ENCODE measurements at places on chromosomes 7 and 10. TPM values are rescaled to one million over a fixed set of nuclear protein-coding genes. Genes with fewer than 3 reads are reported as not detected.

The MYL10 gene
- total RNA-seq, result not detected

The PSD gene
- total RNA-seq, result 32.5 TPM

- H3K27ac ChIP-seq, result peak overlapping the region; percentile 94
- DNase-seq, result peak; percentile 81
- peak overlapping the region; percentile 74 for H3K4me3 ChIP-seq
- peaks cover 33% of the 10 kb centered on the region for H3K4me1 ChIP-seq
- H3K27me3 ChIP-seq, result no peaks in the 10 kb centered on the region
Measured at GRCh38 chr7:140673063-140673773, 473 bp downstream of the ADCK2 start.

GRCh38 chr7:50339990-50340500, 35.5 kb downstream of the IKZF1 start:
- no peaks in the 10 kb centered on the region for H3K27me3 ChIP-seq
- H3K36me3 ChIP-seq, result no peaks in the 10 kb centered on the region
- H3K4me3 ChIP-seq, result no peak overlapping the region
- no peaks in the 10 kb centered on the region for H3K4me1 ChIP-seq
- peak overlapping the region; percentile 14 for H3K27ac ChIP-seq

GRCh38 chr7:1950066-1950451, 280.0 kb downstream of the ELFN1 start:
- peaks cover 7% of the 10 kb centered on the region for H3K4me1 ChIP-seq
- no peaks in the 10 kb centered on the region for H3K27me3 ChIP-seq
- peaks cover 4% of the 10 kb centered on the region for H3K36me3 ChIP-seq

DNA sequence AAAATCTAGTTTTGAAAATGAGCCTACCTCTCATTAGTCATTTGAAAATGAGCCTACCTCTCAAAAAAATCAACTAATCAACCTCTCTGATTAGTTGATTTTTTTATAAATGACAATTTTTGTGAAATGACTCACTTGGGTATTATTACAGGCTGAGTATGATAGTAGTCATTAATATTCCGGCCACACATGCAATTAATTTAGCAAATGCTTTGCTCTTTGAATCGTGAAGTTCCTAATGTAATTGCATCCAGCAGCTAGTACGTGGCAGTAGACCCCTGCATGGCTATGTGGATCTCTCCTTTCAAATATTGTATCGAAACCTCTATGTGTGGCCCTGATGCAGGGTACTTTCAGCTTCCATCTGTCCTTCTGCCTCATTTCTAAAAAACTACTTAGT, 245.9 kb upstream of the PHYHIPL start:
- no peaks in the 10 kb centered on the region for H3K36me3 ChIP-seq
- H3K4me1 ChIP-seq, result no peaks in the 10 kb centered on the region
- no peaks in the 10 kb centered on the region for H3K27me3 ChIP-seq

The PLXNA4 gene
- total RNA-seq, result 12.8 TPM

- H3K27ac ChIP-seq, result peak overlapping the region; percentile 95
- DNase-seq, result peak; percentile 67
- H3K4me3 ChIP-seq, result peak overlapping the region; percentile 91
- H3K27me3 ChIP-seq, result no peaks in the 10 kb centered on the region
Measured at GRCh38 chr7:157139111-157139809, 534 bp downstream of the UBE3C start.

DNA sequence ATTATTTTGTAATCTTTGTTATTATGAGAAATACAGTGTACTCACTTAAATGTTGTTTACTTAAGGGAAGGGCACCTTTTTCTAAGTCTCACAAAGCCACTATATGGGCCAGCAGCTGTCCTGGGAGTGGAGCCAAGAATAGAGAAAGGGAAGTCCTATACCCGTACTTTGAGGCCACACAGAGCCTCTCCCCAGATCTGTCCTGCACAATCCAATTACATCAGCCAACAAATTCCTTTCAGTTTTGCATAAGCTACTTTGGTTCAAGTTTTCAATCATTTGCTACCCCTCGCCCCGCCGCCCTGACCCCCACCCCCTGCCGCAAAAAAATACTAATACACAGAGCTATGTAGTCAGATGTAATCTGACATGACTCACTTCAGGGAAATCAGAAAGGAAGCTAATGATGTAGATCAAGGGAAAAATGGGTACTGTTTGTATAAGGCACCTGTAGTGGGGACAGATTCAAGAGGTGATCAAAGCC, 297.4 kb upstream of the NEBL start:
- no peaks in the 10 kb centered on the region for H3K4me1 ChIP-seq
- H3K36me3 ChIP-seq, result no peaks in the 10 kb centered on the region
- no peak overlapping the region for H3K27ac ChIP-seq
- no peaks in the 10 kb centered on the region for H3K27me3 ChIP-seq
- DNase-seq, result peak; percentile 33

GRCh38 chr10:104734433-104734832, 93.3 kb downstream of the SORCS3 start:
- DNase-seq, result no peak
- no peaks in the 10 kb centered on the region for H3K36me3 ChIP-seq
- no peaks in the 10 kb centered on the region for H3K4me1 ChIP-seq

DNA sequence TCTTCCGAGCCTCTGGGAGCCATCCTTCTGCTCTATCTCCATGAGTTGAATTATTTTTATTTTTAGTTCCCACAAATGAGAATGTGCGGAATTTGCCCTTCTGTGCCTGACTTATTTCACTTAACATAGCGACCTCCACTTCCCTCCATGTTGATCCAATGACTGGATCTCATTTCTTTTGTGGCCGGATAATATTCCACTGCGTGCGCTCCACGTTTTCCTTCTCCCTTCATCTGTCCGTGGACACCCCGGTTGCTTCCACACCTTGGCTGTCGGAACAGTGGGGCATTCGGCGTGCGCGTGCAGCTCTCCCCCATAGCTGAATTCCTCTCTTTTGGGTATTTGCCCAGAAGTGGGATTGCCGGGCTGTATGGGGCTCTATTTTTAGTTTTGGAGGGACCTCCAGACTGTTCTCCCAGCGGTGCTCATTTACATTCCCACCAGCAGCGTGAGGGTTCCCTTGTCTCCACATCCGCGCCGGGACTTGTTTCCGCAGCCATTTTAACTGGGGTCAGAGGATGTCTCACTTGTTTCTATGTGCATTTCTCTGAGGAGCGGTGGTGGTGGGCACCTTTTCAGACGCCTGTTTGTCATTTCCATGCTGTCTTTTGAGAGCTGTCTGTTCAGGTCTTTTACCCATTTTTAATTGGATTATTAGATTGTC, 51.0 kb upstream of the SUN1 start:
- no peak for DNase-seq
- peak overlapping the region; percentile 50 for H3K27ac ChIP-seq
- peaks cover 92% of the 10 kb centered on the region for H3K36me3 ChIP-seq
- H3K27me3 ChIP-seq, result no peaks in the 10 kb centered on the region

The CHST12 gene
- total RNA-seq, result 4.3 TPM

DNA sequence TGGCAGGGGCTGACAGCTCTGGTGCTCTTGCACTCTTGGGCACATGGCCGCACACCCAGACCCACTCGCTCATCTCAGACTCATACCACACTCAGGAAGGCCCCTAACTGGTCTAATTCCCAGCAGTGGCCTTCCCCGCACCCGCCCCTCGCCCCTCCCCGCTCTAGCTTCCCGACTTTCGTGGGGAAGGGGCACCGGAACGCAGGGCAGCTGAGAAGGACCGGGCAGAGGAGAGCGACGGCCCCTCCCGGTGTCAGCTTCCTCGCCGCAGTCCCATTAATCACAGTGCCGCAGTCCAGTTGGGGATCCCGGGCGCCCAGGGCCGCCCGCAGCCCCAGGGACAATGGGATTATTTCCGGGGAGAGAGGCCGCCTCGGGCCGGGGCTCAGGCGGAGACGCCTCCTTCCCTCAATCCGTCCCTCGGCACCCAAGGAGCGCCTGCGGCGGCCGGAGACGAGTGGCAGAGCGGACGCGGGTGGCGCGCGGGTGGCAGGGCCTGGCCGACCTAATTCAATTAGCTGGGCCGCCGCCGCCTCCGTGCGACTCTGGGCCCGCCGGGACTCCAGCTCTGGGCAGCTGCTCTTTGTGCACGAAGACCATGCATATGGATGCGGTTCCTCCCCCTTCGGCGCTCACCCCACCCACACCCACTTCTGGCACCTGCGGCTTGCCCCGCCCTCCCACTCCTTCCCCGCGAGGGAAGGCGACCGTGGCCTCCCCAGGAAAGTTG, 7.8 kb upstream of the TLX1 start:
- no peak overlapping the region for H3K27ac ChIP-seq
- H3K4me1 ChIP-seq, result peaks cover 30% of the 10 kb centered on the region
- H3K4me3 ChIP-seq, result peak overlapping the region; percentile 30
- peaks cover 72% of the 10 kb centered on the region for H3K27me3 ChIP-seq

GRCh38 chr7:52944921-52945320, 90.5 kb upstream of the POM121L12 start:
- H3K36me3 ChIP-seq, result no peaks in the 10 kb centered on the region
- no peak for DNase-seq
- H3K4me3 ChIP-seq, result no peak overlapping the region
- H3K27me3 ChIP-seq, result no peaks in the 10 kb centered on the region
- no peaks in the 10 kb centered on the region for H3K4me1 ChIP-seq

DNA sequence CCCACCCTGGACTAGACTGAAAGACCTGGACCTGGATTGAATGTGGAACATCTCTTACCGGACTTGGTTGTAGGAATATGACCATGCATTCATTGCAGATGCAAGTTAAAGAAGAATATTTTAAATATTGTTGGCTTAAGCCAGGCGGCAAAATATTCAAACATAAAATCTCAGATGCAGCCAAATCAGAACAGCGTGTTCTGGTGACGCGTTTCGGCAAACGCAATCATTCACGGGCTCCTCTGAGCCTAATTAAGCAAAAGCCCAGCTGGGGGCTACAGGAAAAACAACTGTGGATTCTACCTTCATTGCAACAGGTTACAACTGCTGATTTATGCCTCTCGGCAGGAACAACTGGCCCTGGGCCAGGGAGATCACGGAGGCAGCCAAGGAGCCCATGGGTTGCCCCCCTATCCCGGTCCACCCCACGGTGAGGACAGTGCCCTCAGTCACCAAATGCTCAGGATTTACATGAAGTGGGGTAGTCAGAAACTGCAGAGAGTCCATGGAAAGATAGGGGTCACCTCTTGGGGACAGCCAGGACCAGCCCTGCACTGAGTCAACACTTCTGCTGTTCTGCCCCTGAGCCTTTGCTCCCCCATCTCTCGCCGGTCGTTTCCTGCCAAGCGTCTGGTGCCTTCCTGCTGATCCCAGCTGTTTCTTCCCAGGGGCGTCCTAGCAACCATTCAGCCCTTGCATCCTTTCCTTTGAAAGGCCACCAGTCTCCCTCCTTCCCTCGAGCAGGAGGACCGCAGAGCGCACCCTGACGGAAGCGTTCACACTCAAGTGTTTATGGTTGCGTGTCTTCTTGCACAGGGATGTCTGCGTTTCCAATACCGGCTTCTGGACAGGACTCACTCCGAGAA, 64.4 kb upstream of the SFMBT2 start:
- peak; percentile 78 for DNase-seq
- H3K4me1 ChIP-seq, result peaks cover 16% of the 10 kb centered on the region
- no peaks in the 10 kb centered on the region for H3K36me3 ChIP-seq
- peak overlapping the region; percentile 50 for H3K27ac ChIP-seq

GRCh38 chr10:73577788-73578187, 13.4 kb downstream of the USP54 start:
- H3K27ac ChIP-seq, result peak overlapping the region; percentile 83
- no peak overlapping the region for H3K4me3 ChIP-seq
- H3K36me3 ChIP-seq, result no peaks in the 10 kb centered on the region

GRCh38 chr7:44849259-44849884, 1.5 kb upstream of the H2AZ2 start:
- DNase-seq, result no peak
- H3K27me3 ChIP-seq, result no peaks in the 10 kb centered on the region
- H3K27ac ChIP-seq, result no peak overlapping the region
- no peak overlapping the region for H3K4me3 ChIP-seq
- peaks cover 15% of the 10 kb centered on the region for H3K4me1 ChIP-seq

DNA sequence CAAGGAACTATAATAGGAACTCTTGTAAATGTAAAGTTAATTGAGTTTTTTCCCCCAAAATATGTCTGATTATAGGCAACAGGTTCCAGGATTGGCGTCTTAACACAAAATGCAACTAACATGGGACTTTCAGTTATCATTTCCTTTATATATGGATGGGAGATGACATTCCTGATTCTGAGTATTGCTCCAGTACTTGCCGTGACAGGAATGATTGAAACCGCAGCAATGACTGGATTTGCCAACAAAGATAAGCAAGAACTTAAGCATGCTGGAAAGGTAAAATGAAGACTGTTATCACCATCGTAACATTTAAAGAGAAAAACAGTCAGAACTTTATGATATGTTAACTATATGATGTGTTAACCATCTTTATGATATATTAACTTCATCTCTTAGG, 63.7 kb downstream of the SP8 start:
- no peaks in the 10 kb centered on the region for H3K4me1 ChIP-seq
- no peaks in the 10 kb centered on the region for H3K27me3 ChIP-seq
- H3K4me3 ChIP-seq, result no peak overlapping the region
- no peak overlapping the region for H3K27ac ChIP-seq

- no peaks in the 10 kb centered on the region for H3K4me1 ChIP-seq
- DNase-seq, result no peak
- no peak overlapping the region for H3K27ac ChIP-seq
- no peaks in the 10 kb centered on the region for H3K27me3 ChIP-seq
Measured at GRCh38 chr10:123706236-123706635, 40.1 kb downstream of the GPR26 start.

The ADCY1 gene
- 1.8 TPM for total RNA-seq

DNA sequence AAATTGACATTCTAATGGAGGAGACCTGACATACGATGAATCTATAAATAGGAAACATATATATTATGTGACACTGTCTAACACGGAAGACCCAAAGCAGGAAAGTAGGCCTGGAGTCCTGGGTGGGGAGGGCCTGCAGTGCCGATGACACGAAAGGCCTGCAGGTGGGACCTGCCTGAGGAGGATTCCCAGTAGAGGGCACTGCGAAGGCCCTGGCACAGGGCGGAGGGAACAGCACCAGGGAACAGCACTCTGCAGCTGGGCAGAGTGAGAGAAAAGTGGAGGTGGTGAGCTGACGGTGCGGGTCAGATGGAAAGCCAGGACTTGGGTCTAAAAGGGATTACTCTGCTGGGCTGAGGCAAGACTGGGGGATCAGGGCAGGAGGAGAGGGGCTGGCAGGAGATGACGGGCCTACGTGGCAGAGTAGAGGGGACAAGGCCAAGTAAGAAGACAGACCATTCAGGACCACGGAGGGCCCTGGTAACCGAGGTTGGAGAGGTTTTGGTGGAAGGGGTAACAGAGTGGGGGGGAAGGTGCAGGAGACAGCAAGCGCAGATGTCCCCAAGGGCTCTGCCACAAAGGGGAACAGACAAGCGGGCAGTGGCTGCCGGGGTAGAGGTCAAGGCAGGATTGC, 8.1 kb downstream of the ZNF746 start:
- H3K27me3 ChIP-seq, result no peaks in the 10 kb centered on the region
- peaks cover 97% of the 10 kb centered on the region for H3K36me3 ChIP-seq
- H3K4me1 ChIP-seq, result no peaks in the 10 kb centered on the region
- H3K4me3 ChIP-seq, result no peak overlapping the region
- no peak overlapping the region for H3K27ac ChIP-seq

DNA sequence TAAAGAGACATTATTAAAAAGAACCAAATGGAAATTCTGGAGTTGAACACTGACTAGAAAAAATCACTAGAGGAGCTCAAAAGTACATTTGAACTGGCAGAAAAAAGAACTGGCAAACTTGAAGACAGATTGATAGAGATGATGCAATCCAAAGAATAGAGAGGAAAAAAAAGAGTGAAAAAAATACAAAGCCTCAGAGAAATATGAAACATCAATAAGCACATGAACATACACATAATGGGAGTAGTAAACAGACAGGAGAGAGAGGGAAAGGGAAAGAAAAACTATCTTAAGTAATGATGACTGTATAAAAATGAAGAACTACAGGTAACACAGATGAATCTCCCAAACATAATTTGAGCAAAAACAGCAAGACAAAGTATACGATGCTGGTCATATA, 61.1 kb downstream of the CNOT4 start:
- no peaks in the 10 kb centered on the region for H3K36me3 ChIP-seq
- no peaks in the 10 kb centered on the region for H3K27me3 ChIP-seq
- DNase-seq, result no peak
- peaks cover 28% of the 10 kb centered on the region for H3K4me1 ChIP-seq
- H3K27ac ChIP-seq, result no peak overlapping the region
- no peak overlapping the region for H3K4me3 ChIP-seq

Measured in stomach (tissue), 19 donors.